ENCODE measurements at places on chromosomes 2 and 18.

GRCh38 chr2:177753682-177754491, 318.7 kb downstream of the PDE11A start:
- no peak for DNase-seq

- no peak for DNase-seq
Observed at GRCh38 chr2:183812091-183812490, 687.8 kb downstream of the NUP35 start.

- DNase-seq: no peak
Observed at GRCh38 chr18:50716902-50717301, 102.9 kb downstream of the MRO start.

GRCh38 chr2:5067816-5068215, 624.4 kb upstream of the SOX11 start:
- DNase-seq: no peak

DNA sequence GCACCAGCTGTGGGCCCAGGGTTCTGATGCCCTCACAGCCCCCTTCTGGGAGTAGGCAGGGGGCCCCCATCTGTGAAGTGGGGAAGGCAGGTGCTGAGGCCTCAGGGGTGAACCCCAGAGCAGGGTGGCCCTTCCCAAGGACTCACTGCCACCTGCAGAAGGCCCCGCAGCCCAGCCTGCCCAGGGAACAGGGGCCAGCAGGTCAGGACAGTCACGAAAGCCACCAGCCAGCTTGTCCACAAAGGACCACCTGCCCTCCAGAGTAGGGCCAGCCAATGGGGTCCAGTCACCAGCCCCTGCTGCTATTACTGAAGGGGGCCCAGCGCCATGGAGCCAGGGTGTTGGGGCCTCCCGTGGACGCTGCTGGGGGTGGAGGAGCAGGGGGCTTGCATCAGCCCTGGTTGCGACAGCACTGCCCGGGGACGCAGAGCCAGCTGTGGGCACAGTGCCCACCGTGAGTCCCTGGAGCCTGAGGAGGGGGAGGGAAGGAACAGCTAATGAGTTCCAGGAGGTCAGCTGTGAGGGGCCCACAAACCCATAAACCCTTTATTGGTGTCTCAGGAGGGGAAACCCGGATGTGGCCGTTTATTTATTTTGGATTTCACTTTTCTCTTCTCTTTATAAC, 11.5 kb upstream of the SNED1 start:
- DNase-seq: no peak

DNA sequence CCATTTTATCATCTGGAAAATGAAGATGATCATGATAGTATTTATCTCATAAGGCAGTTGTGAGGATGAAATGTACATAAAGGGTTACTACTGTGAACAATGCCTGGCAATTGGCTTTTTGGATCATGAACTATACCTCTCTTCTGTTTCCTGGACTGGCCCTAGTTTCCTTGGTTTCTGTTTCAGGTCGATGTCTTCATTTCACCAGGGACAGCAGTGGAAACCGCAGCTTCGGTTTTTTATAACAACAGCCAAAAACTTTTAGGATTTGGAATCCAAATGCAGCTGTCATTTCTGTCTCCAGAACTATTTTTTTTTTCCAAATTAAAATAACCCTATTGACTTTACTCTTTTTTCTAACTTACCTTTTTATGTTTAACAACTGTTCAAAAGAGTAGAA, 425.1 kb downstream of the RND3 start:
- DNase-seq: no peak

DNA sequence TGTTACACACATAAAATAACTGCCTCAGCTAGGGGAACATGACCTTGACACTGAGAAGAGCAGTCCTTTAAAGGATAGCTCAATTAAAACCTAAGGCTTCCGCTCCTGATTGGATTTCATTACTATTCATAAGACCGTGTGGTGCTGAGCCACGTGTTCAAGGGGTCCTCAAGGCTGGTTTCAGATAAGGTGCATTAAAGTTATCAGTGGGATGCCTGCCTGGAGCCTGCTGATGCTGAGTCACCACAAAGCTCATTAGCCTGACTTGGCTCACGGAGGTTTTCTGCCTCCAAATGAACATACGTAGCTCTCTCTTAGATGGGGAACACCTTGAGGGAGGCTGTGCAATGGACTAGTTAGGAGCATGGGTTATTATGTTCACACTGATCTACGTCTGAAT, 518.9 kb downstream of the TDRD15 start:
- DNase-seq: no peak

DNA sequence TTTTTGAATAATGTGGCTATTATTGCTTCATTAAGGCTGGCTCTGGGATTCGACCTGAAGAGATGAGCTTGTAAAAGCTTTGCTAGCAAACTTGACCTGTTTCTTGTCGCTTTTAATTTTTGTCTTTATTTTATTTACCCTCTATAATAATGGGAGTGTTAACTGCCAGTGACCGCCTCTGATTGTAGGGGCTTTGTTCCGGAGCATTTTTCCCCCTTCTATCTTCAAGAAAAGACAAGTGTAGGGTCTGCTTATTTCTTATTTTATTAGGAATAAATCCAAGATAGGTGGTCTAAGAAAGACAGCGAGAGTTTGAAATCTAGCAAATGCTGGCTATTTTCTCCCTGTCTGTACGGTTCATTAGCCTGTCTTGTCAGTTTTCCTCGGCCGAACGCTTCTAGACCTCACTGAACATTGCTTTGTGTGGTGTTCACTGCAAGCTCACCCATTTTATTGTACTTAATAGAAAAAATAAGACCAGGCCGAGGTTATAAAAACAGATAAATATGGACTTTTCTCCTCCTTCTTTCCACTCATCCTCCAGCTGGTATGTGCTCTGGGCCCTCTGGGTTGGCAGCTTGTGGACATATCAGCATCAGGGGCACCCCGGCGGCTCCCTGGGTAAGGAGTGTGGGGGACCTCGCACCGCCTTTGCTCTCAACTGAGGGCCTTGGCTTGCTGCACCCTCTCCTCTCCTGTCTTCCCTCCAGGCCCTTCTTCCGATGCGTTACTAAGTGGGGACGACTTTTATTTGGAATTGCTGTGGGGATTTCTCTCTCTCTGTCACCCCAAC, 8.5 kb downstream of the MEIS1 start:
- DNase-seq: no peak

DNA sequence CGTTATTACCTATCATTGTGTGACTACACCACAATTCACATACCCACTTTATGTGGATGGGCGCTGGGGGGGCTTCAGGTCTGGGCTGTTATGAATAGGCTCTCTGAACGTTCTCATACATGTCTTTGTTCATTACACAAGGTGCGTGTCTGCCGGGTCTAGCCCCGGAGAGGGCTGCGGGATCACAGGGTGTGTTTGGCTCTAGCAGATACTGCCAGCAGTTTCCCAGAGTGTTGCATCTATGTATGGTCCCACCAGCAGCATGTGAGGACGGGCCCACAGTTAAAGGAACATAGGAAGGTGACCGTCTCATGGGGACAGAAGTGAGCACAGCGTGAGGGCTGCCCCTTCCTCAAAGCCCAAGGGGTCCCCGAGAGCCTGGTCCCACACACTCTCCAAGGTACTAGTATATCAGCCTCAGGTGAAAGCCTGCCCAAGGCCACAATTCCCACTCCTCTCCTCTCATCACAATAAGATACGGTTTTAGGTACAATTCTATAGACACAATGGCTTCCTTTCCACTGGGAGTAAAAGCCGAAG, 48.8 kb downstream of the TFCP2L1 start:
- no peak for DNase-seq

- DNase-seq: no peak
Observed at GRCh38 chr2:164763431-164763830, 78.2 kb downstream of the COBLL1 start.

DNA sequence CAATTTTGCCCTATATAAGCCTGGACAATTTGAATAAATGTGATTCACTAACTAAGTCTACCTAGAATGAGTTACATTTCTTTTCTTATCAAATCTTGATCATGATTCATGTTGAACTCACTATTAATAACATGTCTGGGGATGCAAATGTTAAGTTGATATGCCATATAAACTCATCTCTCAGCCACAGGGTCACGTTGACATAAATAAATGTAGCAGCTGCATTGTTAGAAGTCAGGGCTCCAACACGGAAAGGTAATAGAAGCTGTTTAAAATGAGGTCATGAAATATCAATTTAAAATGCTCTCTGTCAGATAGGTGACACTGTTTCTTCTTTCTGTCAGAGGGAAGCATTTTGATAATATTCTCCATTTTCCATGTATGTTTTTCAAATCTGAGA, 521.9 kb downstream of the CCDC85A start:
- no peak for DNase-seq

DNA sequence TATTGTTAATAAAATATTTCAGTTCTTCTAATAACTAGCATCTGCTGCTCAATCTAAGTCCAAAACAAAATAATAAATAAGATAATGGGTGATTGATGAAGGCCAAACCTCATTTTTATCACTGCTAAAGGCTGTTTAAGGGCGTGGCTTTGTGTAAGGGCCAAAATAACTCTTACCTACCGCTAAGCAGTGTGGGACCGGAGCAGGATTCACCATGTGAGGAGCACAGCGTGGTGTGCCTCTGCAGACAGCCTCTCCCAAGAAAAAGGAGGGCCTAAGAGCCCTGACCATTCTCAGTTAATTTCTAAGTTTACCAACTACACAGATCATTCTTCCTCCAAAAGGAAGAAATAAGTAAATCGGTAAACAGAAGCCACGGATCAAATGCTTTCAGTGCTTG, 353.7 kb downstream of the ARL6IP6 start:
- DNase-seq: no peak

DNA sequence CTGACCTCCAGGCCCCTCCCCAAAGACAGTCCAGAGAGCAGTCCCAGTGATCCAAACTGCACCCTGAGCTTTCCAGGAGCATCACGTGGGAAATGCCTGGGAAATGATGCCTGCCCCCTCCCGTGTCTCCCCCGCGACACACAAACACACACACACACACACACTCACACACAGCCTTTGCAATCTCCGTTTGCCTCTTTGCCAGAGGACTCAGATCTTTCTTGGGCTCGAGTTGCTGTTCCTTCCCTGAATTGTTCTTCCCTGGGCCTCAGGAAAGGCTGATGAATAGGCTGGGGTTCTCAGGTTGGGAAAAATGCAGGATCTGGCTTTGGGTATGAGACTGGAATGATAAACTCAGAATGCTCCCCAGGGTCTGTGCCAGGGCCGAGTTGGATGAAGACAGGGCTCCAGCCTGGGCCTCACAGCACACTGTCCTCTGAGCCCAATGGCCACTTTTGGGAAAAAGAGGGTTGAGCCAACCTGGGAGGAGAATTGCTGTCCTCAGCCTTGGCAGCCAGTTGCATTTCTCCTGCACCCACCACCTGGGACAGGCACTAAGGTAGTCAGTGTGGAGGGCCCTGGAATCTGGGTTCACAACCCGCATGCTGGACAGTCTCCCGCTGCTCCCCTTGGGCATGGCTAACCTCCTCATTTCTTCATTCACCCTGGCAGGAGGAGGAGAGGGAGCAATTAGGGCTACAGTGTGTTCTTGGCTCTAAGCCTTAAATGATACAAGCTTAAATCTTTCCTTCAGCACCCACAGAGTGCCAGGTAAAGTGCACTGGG, 43.9 kb upstream of the ATP6V1B1 start:
- DNase-seq: no peak

DNA sequence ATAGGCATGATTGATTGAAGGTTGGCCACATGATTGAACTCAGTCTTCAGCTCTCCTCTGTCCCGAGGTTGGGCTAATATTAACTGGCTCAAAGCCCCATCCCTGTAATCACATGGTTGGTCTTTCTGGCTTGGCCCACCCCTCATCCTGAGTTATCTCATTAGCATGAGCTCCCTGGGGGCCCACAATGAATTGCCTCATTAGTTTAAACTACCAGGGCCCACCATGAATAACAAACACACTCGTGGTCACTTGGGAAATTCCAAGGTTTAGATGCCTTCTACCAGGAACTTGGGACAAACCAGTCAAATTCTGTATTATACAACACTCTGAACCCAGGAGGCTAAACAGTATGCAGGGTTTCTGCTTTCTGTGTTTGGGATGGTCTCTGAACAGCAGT, 121.7 kb upstream of the B3GNT2 start:
- no peak for DNase-seq

- DNase-seq: no peak
Observed at GRCh38 chr18:67730886-67731285, 214.4 kb upstream of the DSEL start.

GRCh38 chr2:161243312-161243711, 64.9 kb upstream of the PSMD14 start:
- DNase-seq: no peak

GRCh38 chr2:176595986-176596385, 326.7 kb downstream of the MTX2 start:
- no peak for DNase-seq

DNA sequence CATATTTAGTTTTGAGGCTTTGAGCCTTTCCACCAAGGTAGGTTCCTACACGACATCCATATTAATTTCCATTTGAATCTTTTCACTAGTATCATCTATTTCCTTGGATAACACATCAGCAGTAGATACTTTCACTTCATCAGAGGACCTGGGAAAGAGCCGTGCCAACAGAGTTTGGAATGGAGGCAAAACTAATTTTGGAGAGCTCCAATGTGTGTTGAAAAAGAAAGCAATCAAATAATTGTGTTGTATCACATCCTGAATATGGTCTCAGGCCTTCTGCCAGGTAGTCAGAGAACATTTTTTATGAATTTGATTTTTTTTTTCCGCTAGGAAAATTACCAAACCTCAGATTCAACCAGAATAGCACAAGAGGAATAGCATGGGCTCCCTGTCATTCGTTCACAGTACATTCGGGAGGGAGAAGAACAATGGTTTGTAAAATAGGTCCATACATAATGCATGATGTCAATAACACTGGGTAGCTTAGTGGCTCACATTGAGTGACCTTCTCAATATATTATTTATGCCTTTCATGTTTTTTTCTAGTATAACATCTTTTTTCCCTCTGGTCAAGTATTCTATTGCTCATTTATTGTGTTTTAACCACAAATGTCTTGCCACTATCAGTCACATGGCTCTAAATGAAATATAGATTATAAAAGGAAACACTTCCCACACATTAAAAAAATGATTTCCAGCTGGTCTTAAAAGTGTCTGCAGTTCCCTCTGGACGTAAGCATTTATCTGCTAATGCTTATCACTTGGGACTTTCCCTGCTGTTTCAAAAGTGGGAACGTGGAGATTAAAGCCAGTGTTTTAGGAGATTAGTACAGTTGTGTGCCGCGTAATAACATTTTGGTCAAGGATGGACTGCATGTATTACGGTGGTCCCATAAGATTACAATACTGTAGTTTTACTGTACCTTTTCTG, 68.6 kb upstream of the RAPH1 start:
- DNase-seq: no peak

DNA sequence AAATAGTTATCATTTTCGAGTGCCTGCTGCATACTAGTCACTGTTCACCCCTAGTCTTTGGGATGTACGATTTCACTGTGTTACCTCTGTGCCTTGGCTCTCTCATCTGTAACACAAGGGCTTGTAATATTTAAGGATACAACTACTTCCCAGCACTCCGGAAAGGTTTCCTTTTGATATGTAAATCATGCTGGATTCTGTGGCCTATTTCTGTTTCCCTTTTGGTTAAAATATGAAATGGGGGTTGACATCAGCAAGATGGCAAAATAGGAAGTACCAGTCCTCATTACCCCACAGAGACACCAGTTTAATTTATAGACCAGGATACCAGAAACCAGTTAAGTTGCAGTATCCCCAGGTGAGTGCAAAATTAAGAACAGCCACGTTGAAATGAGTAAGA, 23.5 kb downstream of the PSMG2 start:
- DNase-seq: no peak

Data from stimulated activated naive B cell treated with anti-CD40 and anti-IgM and Interleukin-4, amounts not matched to agents 10 μg/mL and 1 μg/mL and 100 μg/mL, for 72 hours (primary cell).